Mesenteric fat pad (tissue), 1 donor: ENCODE measurements at places on chromosomes 5 and 9. TPM values are rescaled to one million over a fixed set of nuclear protein-coding genes. Genes with fewer than 3 reads are reported as not detected.

DNA sequence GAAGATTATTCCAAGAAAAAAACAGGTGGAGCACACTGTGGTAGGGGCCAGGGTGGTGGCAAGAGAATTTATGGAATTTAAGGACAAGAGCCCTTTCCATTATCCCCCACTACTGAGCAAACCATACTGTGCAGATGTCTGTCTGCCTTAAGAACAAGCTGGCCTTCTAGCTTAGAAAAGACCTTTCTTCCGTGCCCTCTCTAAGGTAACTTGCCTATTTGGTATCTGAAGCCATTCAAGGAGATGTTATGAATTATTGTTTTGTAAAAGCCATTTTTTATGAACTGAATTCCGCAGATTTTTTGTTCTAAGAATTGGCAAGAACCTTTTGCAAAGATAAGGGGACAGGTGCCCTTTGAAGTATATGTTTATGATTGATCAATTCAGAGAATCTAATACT is 20.9 kb downstream of the GRAMD2B start:
- no peak for DNase-seq

DNA sequence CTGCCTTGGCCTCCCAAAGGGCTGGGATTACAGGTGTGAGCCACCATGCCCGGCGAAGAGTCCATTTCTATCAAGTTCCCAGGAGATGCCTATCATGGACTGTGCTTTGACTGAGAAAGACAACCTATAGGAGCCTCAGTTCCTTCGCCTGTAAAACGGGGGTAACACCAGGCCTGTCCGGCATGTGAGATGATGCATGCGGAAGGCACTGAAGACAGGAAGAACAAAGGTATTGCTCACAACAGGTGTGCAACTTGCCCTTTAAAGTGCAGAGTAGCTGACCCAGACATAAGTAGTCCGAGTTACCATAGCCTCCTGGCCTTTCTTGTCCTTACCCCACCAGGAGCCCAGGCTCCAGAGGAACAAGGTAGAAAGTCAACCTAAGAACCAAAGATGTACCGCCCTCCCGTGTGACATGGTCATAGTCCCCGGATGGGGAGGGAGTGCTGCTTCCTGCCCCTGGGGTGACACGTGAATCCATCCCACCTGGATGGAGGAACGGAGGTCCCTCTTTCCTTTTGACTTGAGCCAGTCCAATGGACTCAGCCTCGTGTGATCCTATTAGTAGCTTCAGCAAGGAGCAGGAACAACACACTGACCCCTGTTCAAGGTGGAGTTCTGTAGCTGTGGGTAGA is 60.3 kb downstream of the HSPA4 start:
- no peak for DNase-seq

GRCh38 chr5:133035224-133035623 is 8.9 kb upstream of the ZCCHC10 start:
- no peak for DNase-seq

Gene GFI1B
- total RNA-seq, result not detected

Gene MRRF
- total RNA-seq, result 41.8 TPM

DNA sequence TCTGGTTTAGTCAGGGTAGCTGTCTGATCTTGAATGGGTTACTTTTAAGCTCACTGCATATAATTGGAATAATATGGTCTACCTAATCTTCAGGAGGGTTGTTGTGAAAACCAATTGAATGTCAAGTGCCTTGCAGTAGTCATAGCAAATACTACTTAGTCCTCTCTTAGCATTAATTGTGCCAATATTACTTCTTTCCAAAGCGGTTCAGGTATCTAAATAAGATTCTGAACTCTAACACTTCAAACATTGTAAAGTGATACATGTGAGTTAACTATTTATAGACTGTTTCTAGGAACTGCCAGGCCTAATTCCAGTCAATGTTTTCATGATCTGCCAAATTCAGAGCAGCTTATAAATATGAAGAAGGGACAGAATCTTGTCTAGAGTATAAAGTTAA is 140.2 kb downstream of the SH3GL2 start:
- no peak for DNase-seq

GRCh38 chr5:173308226-173308625 is 20.0 kb downstream of the STC2 start:
- no peak for DNase-seq

DNA sequence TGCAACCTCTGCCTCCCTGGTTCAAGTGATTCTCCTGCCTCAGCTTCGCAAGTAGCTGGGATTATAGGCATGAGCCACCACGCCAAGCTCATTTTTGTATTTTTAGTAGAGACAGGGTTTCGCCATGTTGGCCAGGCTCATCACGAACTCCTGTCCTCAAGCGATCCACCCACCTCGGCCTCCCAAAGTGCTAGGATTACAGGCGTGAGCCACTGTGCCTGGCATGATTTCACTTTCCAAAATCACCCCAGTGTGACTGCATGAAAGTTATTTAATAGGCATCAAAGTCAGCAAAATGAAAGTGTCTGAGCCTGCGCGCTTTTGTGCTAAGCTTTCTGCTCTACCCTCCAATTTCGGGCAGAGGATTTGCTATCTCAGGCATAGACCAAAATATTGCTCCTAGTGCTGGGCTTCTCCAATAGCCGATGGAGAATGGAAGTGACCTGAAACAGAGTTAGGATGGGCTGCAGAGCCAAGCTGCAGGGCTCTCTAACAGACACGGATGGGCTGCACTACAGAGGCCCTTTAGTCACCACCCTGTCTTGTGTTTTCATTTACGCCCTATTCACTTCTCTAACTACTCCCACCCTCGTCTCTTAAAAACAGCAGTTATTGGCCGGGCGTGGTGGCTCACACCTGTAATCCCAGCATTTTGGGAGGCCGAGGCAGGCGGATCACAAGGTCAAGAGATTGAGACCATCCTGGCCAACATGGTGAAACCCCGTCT is 44.3 kb downstream of the RETREG1 start:
- no peak for DNase-seq

Gene PCDHGA10
- 4.2 TPM for total RNA-seq

- no peak for DNase-seq
Observed at GRCh38 chr5:119417891-119418605, 34.2 kb upstream of the HSD17B4 start.

Gene MIER3
- total RNA-seq, result 19.6 TPM

GRCh38 chr9:74985041-74985440 is 32.3 kb upstream of the C9orf40 start:
- DNase-seq, result no peak

Gene MEIKIN
- total RNA-seq, result 1.0 TPM

GRCh38 chr5:166433679-166434078 is 1857.8 kb upstream of the WWC1 start:
- DNase-seq, result no peak

Gene CBY3
- total RNA-seq, result not detected

- no peak for DNase-seq
Observed at GRCh38 chr9:35158501-35159280, 3.1 kb upstream of the UNC13B start.

Gene WWC1
- total RNA-seq, result 4.2 TPM

Gene GARIN3
- not detected for total RNA-seq

Gene CCL21
- 18.0 TPM for total RNA-seq

Gene SEMA4D
- 16.9 TPM for total RNA-seq

DNA sequence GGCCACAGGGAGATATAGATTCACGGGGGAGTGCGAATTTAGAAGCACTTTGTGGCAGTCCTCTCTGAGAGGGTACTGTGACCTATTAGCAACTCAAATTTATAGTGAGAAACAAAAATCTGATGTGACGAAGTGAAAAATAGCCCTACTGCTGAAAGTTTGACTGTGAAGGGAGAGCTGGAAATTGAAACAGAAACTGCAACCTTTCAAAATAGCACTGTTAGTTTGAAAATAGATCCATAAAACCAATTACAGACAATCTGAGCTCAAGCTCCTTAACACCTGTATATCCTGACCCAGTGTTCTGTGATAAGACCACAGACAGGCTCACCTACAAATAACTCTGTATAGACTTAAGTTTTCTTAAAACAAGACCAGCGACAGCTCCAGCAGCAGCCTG is 420.1 kb downstream of the IRX1 start:
- no peak for DNase-seq

GRCh38 chr9:106745876-106746275 is 117.1 kb upstream of the ZNF462 start:
- no peak for DNase-seq

- DNase-seq, result no peak
Observed at GRCh38 chr9:526904-527591, 312.4 kb downstream of the DOCK8 start.

Gene PRUNE2
- total RNA-seq, result 13.9 TPM

GRCh38 chr5:7894860-7895259 is 25.9 kb downstream of the MTRR start:
- DNase-seq, result no peak

- DNase-seq, result no peak
Observed at GRCh38 chr5:109669991-109670706, 19.6 kb upstream of the MAN2A1 start.

DNA sequence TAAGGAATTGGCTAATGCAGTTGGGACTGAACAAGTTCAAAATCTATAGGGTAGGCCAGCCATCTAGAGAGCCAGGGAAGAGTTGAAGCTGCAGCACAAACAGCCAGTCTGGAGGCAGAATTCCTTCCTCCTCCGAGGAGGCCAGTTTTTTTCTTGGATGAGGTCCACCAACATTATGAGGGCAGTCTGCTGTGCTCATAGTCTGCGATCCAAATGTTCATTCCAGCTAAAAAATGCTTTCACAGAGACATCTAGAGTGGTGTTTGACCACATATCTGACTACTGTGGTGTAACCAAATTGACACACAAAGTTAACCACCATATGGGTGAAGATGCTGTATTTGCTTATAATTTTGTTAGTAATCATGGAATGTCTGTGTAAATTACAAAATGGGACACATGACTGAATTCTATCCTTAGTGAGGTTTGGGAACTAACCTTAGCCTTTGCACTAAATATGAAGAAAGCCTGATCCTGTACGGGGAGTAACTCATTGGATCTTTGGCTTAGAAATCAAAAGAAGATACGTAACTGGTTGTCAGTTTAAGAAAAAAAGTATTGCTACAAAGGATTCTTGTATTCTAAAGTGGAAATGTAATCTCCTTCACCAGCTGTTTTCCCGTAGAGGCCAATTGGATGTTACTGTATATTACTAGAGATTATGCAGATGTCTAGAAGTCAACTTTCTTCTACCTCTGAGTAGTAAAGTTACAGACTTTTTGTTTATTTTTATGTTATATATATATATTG is 70.6 kb downstream of the SPIN1 start:
- no peak for DNase-seq
